GM23338 (cell line): ENCODE measurements at places on chromosomes 2 and 18.

GRCh38 chr18:63774511-63774910 lies 707 bp upstream of the SERPINB7 start:
- DNase-seq: no peak

DNA sequence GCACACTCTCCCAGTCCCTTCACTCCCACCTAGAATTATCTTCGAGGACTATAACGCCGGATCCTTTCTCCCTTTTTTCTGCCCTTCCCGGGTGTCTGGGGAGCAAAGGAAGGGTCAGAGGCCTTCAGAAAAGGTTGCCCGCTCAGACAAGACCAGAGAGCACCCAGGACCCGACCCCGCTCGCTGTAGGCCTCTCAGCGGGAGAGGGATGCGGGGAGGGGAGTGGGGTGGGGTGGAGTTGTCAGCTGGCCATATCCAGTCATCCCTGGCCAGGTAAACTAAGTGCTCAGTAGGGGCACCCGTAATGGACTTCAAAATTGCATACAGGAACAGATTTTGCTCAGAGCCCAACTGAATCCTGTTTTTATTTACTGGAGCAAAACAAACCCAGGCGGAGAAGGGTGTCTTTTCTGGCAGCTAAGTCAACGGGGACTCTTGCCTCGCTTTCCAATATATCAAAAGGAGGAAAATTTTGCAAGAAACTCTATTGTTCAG lies 65.0 kb downstream of the NOL4 start:
- no peak for DNase-seq

- no peak for DNase-seq
Observed at GRCh38 chr2:161357097-161357496, 48.9 kb downstream of the PSMD14 start.

DNA sequence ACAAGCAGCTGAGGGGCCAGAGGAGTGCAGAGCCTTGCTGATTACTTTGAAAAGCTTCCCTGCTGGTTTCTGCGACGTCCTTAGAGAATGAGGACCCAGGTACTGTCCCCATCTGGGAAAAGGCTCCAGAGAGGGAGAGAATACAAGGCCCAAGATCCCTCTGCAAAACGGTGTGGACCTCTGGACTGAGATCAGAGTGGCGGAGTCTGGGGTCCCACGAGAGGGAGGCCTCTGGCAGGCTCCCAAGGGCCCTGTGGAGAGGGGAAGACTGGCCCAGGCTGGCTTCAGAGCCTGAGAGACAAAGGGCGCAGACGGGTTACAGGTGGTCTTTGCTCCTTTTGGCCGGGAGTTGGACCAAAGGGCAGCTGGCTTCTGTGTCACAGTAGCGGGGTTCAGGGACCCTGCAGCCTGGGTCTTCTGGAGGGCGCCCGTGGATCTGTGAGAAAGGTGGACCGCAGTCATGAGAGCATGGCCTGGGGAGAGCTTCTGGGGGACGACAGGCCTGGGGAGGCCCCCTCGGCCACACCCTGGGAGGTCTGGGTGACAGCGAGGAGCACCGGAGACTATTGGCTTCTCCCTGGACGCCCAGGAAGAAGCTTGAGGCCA lies 805 bp downstream of the SNORC start:
- no peak for DNase-seq

DNA sequence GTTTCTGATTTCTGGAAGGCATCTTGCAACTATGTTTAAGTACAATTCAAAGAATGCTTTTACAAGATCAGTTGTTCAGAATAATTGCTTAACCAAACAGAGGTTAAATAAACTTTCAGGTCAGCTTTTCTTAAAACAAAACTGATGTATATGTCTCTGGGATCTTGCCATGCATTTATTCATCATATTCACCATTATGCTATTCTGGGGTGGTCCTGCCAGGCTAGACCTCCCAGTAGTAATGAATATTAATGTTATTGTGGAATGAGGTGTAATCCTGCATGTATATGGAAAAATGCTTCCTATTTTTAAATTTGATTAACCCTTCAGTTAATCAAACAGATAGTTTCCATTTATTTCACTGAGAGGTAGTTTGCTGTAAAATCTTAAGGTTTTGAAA lies 129.3 kb upstream of the RGPD4 start:
- no peak for DNase-seq
